ENCODE measurements at places on chromosomes 1 and 21.

GRCh38 chr1:189131576-189131975 lies 1346.1 kb downstream of the BRINP3 start:
- no peak for DNase-seq

DNA sequence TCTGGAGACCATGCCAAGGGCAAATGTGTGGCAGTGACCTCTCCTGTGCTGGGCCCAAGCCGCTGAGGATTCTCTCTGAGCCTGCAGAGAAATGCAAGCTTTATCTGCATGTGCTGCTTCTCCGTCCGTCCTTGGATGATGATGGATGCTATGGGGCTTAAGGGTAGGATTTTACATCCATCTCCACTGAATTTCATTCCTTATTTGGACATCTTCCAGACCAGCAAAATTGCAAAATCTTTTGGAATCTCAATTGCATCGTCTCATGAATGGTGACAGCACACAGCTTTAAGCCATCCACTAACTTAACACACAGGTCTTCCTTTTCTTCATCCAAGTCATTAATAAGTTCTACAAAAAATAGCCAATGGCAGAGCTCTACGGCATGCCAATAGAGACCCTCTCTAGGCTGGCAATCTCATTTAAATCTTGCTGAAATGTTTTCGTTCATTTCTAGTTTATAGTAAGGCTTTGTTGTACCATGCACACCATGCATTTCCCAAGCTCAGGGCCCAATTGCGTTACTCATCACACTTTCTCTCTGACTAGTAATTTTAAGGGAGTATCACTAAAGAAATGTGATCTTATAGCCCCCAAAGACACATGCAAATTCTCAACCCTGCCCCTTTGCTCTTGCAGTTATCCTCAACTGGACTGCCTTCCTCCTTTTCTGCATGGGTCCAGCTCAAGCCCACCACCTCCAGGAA lies 11.1 kb downstream of the BATF3 start:
- DNase-seq: no peak

DNA sequence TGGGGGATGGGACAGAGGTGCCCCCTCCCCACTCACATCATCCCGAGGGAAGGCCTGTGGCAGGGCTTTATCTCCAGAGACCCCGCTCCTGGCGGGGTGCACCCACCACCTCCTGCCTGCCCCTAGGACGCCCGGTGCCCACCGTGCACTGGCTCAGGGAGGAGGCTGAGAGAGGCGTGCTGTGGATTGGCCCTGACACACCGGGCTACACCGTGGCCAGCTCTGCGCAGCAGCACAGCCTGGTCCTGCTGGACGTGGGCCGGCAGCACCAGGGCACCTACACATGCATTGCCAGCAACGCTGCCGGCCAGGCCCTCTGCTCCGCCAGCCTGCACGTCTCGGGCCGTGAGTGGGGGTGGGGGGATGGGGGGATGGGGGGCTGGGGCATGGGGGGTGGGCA lies 71.7 kb downstream of the TRIM11 start:
- no peak for DNase-seq

DNA sequence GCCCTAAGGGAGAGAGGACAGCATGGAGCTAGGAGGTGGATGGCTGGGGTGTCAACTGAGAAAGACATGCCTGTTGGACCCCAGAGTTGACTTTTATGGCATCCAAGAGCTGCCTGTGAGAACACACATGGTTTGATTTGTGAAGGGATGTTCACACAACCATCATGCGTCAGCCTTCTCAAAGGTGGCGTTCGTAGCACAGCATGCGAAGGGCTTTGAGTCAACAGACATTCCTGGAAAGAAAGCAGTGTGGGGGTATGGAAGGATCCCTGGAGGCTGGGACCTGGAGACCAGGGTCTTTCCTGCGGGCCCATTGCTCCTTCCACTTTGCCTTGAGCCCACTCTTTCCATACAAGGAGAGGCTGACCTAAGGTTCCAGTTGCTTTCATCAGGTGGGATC lies 6.4 kb upstream of the WNT3A start:
- no peak for DNase-seq

GRCh38 chr1:39110325-39110851 lies 84.2 kb downstream of the NDUFS5 start:
- DNase-seq: no peak

DNA sequence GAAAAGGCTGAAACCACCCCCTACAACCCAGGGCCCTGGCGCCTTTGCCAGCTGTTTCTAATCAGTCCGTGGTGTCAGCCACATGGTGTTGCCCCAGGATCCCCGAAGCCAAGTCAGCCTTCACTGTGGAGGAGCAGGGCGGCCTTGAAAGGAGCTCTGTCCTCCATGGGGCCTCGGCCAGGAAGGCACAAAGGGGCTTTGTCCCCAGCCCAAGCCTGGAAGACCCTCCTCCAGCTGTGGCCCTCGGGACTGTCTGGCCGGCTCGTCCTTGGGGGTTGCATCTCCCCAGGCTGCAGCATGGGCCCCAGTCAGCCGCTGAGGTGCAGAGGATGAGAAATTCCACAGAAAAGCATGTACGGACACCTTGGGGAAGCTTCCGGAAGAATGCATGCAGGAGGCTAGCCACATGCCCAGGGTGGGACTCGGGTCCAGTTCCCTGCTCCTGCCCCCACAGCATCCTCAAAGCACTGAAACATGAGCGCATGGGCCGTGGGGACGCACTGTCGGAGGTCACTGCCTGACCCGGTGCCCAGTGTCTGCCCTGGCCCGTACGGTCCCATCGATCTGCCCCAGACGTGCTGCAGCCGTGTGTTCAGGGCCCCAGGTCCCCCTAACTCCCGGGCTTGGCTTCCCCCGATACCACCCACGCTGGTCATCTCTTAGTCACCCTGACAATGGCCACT lies 38.6 kb upstream of the POFUT2 start:
- no peak for DNase-seq

GRCh38 chr1:53134961-53135734 lies 7.3 kb downstream of the SLC1A7 start:
- peak; percentile 46 for DNase-seq

DNA sequence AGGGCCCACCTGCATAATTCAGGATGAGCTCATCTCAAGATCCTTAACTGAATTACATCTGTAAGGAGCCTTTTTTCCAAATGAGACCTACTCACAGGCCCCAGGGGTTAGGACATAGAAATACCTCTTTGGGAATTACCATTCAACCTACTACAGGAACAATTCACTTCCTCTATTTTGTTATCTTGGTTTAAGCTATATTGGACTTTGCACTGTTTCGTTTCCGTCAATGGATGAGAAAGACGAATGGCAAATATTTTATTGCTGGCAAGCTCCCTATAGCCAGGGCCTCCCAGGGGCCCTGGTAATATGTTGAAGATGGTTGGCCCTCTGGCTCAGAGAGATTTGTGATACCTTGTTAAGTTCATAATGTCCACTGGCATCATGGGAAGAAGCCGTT lies 384.2 kb upstream of the DUSP10 start:
- no peak for DNase-seq

GRCh38 chr1:228050571-228051231 lies 31.8 kb upstream of the ARF1 start:
- no peak for DNase-seq

- DNase-seq: no peak
These were observed 11.0 kb upstream of the REN start for GRCh38 chr1:204177133-204177532.

GRCh38 chr1:228073061-228073856 lies 9.2 kb upstream of the ARF1 start:
- no peak for DNase-seq

- DNase-seq: no peak
These were observed 49.6 kb upstream of the ADAR start for GRCh38 chr1:154657556-154657955.

DNA sequence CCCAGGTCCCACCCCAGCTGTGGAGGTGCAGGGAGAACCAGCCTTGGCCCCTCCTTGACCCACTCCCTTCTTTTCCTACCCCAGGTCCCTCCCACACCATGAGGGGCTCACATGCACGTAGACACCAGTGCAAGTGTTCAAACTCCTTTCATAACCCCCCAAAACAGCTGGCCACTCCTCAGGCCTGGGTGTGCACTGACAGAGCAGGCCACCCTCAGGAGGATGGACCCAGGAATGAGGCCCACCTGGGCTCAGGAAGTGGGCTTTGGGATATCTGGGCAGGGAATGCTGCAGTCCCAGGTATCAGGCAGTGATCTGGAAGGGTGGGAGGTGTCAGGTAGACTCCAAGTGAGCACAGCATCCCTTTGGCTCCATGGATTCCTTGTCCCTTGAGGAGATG lies 723.8 kb downstream of the MATN1 start:
- DNase-seq: no peak

Data from HT1080 (cell line).